ENCODE measurements at places on chromosomes 11 and 22.

- no peak for DNase-seq
These were observed 16.0 kb downstream of the RBM7 start for GRCh38 chr11:114416441-114416961.

- DNase-seq = no peak
These were observed 21.0 kb downstream of the NNMT start for GRCh38 chr11:114316980-114317786.

DNA sequence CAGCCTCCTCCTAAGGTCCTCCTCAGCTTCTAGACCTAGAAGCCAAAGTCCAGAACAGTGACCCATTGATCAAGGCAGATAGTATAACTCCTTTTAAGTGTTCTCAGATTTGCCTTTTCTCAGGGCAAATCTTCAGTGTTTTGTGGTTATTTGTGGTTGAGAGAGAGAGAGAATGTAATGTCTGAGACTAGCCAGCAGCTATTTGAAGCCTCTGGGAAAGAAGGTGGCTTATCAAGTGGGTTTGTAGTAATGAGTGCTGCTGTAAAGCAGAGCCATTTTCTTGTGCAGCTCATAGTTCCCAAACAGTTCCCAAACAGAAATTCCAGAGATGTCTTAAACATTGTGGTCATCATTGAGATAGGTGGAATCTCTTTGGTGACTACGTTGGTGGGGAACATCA lies 89.5 kb downstream of the RNF169 start:
- DNase-seq = no peak

- no peak for DNase-seq
These were observed 1.7 kb downstream of the ABTB2 start for GRCh38 chr11:34356130-34356529.
